Activated T-helper 9 cell treated with anti-CD3 and anti-CD28 coated beads, Interleukin-2, amount 50 U/mL, for 16 hours (primary cell): ENCODE measurements at places on chromosomes 3 and 15.

DNA sequence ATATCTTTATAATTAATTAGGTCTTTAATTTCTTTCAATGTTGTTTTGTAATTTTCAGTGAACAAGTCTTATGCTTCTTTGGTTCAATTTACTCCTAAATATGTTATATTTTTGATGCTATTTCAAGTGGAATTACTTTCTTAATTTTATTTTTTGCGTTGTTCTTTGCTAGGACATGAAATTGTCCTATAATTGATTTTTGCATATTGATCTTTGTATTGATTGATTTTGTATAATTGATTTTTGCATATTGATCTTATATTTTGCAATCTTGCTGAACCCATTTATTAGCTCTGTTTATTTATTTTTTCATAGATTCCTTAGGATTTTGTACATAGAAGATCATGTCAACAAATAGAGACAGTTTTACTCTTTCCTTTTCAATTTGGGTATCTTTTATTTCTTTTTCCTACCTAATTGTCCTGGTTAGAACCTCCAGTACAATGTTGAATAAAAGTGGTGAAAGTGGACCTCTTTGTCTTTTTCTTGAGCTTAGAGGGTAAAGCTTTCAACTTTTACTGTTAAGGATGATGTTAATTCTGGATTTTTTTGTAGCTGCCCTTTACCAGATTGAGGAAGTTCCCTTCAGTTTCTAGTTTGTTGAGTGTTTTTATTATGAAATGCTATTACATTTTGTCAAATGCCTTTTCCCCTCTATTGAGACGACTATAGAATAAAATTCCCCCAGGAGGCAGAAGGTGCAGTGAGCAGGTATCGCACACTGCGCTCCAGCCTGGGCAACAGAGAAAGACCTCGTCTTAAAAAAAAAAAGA, 36.8 kb upstream of the CCDC50 start:
- DNase-seq = no peak

DNA sequence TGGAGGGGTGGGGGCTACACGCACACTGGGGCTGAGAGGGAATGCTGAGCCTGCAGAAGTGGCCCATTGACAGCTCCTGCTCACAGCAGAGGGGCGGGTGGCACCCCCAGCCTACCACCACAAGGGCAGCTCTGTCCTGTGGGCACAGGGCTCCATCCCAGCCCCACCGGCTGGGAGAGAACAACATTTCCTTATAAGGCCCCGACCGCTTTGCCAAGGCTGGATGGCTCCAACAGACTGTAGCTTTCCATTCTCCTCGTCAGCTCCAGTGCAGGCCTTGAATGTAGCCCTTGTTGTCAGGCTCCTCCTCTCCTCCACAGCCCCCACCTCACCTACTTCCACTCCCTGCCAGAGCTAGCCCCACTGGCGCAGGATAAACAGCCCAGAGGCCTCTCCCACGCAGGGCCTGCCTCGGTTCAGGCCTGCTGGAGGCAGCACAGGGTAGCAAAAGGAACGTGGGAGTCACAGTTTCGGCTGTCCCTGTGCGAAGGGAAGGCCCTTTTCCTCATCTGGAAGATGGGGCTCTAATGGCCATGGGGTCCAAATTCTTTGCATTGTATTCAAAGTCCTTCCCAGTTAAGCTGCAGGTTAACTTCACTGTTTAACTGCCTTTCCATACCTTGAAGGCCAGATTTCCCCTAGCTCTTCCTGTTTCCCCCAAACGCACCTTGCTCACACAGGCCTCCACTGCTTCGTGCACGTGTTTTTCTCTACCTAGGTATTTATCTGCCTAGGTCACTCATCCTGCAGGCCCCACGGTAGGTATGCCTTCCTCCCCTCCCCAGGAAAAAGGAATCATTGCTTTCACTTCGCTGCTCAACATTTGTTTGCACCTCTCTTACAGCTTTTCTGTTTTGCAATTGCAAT, 101.6 kb upstream of the LPP start:
- DNase-seq = no peak

DNA sequence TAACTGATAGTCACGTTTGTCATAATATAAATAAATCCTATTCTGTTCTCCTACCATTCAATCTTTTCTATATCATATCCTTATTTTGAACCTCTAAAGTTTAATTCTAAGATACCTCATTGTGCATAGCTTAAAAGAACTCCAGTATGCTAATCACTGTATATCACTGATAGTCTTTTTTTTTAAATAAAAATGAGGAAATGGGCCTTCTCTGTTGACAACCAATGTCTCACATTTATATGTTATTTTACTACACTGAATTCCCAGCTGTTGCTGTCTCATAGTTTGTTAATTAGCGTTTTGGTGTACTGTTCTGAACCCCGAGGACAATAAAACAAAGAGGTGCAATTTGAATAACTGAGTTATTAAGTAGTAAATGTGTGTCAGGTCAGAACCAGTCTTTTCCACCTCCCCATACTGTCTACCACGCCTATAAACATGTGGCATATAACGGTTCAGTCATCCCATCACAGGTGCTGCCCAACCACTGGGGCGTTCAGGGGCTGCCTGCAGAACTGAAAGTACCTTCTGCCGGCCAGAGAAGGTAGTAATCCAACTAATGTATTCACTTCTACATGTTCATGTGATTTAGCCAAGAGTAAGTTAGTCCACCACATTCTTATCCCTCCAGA, 14.9 kb downstream of the CBLB start:
- no peak for DNase-seq

DNA sequence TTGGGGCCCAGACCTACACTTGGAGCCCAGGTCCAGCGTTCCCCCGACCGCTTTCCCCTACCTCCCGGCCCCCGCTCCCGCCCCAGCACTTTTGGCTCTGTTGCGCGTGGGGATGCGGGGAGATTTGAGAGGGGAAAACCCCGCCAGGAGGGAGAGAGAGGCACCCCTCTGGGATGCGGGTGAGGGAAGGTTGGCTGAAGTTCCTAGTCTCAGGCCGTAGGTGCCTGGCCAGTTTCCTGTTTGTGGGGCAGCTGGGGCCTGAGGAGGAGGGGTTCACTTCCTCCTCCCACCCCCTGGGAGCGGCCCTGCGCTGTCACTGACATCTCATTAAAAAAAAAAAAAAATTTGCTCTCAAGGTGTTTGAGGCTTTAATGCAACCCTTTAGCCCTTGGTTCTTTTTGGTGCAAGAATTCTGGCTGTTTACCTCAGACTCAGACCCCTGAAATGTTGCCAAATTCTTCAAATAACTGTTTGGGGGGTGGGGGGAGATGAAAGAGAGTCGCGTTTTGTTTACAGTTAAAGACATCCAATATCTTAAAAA, 2.6 kb downstream of the FAM43A start:
- DNase-seq = no peak

GRCh38 chr3:38890426-38890825, 74.4 kb upstream of the SCN10A start:
- DNase-seq = no peak
